ENCODE measurements at places on chromosomes 4 and X.

GRCh38 chr4:20617678-20618396, 82.4 kb upstream of the PACRGL start:
- no peak for DNase-seq

GRCh38 chr4:100414016-100414790, 103.6 kb downstream of the EMCN start:
- DNase-seq = no peak

- no peak for DNase-seq
These were observed 187.0 kb downstream of the MID1 start for GRCh38 chrX:10433296-10433965.

- peak; percentile 42 for DNase-seq
These were observed 33.1 kb downstream of the ERVMER34-1 start for GRCh38 chr4:52718123-52718522.

DNA sequence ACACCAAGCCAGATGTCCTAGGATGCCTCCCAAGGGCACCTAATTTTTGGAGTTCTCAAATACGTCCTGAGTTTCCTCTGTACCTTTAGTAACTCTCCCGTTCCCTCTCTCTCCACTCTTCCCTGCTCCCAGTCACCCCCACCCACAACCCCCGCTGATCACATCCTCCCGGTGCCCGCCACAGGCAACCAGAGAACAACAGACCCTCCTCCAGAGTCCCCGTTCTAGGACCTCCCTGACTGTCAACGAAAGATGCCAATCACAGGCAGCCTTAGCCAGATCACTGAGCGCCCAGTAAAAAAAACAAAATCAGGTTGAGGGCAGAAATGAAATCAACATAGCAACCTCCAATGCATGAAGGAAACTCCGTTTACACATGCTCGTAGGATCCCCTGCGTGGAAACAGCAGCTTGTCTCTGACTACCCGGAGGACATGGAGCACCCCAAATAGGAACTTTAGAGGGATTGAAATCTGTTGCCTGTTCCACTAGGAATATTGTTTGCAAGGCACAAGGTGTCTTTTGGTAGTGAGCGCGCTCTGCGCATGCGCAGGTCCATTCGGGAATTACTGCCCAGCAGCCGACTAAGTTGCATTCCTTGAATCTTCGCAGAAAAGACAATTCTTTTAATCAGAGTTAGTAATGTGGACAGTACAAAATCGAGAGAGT, at the start of gene GABRB1:
GABRB1 (plus strand) TSS at position 557 of the 668 bp plus-strand sequence.
- peak; percentile 59 for DNase-seq

DNA sequence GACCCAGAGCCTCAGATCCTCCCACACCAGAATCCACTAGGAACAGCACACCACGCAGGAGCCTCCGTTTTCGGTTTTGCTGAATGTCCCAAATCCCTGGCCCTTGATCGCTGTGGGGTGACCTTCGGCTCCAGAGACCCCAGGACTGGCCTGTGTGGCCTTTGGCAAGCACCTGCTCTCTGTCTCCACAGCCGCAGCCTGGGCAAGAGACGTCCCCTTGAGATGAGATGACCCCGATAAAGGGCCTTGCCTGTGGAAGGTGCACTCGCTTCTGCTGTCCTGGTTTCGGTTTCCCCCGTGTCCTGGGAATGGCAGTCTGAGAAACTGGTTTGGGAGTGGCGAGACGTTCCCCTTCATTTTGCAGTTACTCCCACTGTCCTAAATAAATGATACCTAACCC, 9.6 kb downstream of the PSAPL1 start:
- no peak for DNase-seq

DNA sequence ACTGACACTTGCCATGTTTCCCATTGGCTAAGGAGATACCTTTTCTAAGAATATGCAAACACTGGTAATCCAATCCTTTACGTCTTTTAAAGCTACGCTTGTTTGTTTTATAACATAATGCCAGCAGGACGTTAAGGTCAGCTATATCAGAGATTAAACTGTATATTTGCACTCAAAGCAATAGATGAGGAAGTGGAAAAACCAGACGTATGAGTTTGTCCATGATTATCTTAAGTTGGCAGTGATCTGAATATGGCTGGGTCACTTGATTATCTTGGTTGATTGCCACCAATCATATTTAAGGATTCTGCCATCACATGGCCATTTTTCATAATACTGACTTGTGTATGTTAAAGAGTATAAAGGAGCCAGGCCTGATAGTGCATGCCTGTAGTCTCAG, 19.4 kb downstream of the TMSB4X start:
- no peak for DNase-seq

- no peak for DNase-seq
These were observed 29.5 kb upstream of the TSPAN5 start for GRCh38 chr4:98687876-98688275.

GRCh38 chrX:28586981-28587551, at the start of gene IL1RAPL1:
Gene IL1RAPL1 (plus strand): TSS chrX:28587446.
- DNase-seq = peak; percentile 0

DNA sequence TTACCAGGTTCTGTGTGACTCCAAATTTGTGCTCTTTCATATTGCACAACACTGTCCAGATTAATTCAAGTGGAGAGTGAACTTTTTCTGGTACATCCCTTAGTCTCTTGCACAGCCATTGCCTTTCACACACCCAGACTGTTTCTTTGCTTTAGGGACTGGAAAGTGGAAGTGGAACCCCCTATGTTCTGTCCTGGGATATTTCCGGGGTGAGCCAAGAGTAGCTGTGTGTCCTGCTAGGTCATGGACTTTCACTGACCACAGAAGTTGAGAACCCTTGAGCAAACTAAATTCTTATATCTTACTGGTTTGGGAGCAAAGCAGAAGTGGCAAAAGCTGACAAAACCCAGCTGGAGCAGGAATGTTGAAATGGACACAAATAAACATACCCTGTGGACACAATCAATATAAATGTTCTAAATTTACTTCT, 10.3 kb upstream of the VSIG4 start:
- no peak for DNase-seq

DNA sequence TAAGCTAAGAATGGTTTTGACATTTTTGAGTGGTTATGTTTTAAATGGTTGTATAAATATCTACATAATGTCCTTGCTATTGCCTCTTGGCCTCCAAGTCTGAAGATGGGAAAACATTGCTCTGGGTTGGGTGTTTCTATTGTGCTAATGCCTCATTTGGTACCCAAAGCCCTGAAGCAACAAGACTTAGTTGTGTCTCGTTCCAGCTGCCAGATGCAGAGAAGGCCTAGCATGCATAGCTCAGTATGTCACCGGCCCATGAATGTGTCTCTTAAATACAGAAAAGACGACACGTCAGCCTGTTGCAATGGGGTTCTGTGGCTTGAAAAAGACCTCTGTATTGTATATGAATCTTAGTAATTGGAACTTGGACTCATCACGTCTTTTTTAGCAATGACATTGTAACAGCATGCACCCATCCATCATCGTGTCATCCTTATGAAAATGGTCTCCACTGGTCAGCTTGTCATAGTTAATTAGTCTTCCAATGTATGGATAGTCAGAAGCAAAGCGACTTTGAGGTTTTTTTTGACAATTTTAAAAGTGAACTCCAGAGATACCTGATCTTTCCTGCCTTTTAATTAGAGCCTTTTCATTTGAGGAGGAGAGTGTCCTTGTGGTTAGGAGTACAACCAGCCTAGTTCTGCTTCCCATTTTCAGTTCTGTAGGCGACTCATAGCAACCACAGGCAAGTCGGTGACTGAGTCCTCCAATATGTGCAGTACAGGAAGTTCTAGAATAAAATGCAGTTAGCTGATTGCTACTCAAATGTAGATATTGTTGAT, 126.4 kb upstream of the GATB start:
- peak; percentile 31 for DNase-seq

- no peak for DNase-seq
These were observed 74.2 kb downstream of the SMARCA5 start for GRCh38 chr4:143587703-143588102.

GRCh38 chr4:121951521-121952110, at the start of gene TRPC3:
Gene TRPC3 (minus strand): TSS chr4:121952060. CDS start chr4:121951680, 380 bp downstream.
- peak; percentile 45 for DNase-seq

GRCh38 chr4:117983541-117984365, 50.5 kb upstream of the NDST3 start:
- peak; percentile 5 for DNase-seq

- peak; percentile 75 for DNase-seq
These were observed 55.7 kb upstream of the SLC7A11 start for GRCh38 chr4:138297743-138298405.
